Mesothelial cell of epicardium (in vitro differentiated cells): ENCODE measurements at places on chromosomes 5 and 9.
A peak's percentile ranks its signal among the peaks of the same experiment; 100 is the strongest.

- no peak for DNase-seq
These were observed 2.2 kb downstream of the C5orf46 start for GRCh38 chr5:147904110-147904509.

- no peak for DNase-seq
These were observed 193.7 kb upstream of the NREP start for GRCh38 chr5:111950660-111951059.

DNA sequence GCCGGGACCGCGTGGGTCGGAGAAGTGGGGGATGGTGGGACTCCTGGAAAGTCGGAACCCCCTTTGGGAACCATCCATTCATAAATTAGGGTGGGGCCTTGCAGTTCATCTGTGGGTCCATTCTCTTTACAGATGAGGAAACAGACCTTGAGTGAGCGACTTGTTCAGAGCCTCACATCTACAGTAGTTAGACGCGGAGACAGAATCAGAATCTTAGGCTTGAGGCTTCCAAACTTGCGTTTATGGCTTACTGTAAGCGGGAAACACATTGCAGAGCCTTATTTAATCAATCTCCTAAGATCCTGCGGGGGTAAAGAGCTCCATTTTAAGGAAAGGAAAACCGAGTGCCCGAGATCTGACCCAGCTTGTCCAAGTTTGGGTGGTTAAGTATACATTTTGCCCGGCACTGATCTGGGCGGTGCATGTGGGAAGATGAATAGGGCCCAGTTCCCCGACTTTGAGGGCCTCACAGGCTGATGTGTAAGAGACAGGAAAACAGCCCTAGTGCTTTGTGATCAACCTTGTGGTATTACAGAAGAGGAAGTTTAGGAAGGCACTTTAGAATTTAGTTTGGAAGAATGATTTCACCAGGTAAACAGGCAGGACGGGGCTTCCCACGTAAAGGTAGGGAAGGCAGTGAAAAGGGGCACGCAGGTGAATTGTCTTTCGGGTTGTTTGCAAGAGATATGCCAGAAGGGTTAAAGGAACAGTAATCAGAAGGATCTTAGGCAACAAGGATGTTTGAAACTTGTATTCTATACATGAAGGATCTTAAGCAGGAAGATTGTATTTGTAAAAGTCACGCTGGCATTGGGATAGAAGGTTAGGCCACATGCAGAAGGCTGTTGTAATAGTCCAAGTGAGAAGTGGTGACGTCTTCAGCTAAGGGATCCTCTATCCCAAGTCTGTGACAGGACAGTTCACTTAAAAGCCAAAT, 744 bp downstream of the TARS1 start:
- peak; percentile 40 for DNase-seq

- no peak for DNase-seq
These were observed 167.2 kb downstream of the HMHB1 start for GRCh38 chr5:143979044-143979690.

GRCh38 chr5:171513591-171513990, 94.1 kb downstream of the FGF18 start:
- DNase-seq: no peak

DNA sequence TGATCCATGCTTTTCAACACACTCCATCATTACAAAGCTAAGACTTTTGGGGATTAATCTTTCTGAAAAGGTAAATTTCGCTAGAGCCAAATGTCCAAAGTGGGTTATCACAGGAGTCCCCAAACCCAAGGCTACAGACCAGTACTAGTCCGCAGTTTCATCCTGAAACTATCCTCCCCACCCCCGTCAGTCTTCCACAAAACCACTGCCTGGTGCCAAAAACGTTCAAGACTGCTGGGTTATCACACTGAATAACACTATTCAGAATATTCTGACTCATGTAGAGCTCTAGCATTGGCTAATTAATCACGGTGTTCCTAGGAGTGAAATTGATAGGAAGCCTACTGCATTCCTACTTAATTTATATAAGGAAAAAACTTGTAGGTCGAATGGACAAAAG, 24.7 kb downstream of the ERP44 start:
- DNase-seq: no peak

GRCh38 chr9:87286506-87286905, 211.2 kb upstream of the DAPK1 start:
- DNase-seq: no peak

GRCh38 chr9:69871118-69871834, 50.7 kb downstream of the CFAP95 start:
- no peak for DNase-seq

DNA sequence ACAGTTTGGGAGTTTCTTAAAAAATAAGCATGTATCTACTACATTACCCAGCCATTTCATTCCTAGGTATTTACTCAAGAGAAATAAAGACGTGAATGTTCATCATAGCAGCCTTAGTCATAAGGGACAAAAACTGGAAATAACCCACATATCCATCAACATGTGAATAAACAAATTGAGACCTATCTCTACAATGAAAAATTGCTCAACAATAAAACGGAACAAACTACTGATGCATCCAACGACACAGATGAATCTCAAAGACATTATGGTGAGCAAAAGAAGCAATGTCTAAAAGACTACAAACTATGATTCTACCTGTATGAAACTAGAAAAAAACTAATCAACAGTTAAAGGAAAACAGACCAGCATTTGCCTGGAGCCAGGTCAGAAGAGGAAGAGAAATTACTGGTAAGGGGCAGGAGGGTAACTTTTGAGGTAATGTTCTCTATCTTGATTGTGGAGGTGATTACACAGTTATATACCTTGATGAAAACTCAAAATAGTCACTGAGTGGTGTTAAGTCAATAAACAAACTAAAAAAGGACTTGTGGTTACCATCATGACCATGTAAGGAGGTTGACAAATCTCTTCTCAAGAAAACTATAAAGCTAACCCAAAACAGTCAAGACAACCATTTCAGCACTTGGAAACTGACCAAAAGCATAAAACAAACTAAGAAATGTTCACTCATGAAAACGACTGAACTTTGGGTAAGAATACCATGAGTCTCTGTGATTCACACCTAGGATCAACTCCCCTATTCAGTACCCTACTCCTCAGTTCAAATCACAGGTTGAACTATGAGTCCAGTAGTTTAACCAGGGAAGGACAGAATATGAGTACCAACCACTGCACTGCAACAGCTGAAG, 10.4 kb downstream of the UIMC1 start:
- no peak for DNase-seq

DNA sequence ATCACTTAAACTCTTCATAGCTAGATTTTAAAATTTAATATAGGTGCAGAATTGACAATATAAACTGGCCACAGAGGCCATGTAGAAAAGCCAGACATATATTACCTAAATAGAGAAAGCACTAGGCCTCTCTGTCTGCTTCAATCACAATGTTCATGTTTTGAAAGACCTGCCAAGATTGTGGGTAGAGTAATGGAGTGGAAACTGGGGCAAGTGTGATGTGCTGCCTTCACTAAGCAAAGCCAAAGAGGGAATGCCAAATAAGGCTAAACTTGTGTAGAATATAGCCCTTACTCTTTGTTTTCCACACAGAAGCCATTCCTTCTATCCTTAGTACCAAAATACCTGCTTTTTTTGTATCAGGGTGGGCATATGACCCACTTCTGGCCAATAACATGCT, 15.1 kb upstream of the ISOC1 start:
- no peak for DNase-seq

- no peak for DNase-seq
These were observed 97.1 kb downstream of the ENTREP1 start for GRCh38 chr9:69421908-69422801.

DNA sequence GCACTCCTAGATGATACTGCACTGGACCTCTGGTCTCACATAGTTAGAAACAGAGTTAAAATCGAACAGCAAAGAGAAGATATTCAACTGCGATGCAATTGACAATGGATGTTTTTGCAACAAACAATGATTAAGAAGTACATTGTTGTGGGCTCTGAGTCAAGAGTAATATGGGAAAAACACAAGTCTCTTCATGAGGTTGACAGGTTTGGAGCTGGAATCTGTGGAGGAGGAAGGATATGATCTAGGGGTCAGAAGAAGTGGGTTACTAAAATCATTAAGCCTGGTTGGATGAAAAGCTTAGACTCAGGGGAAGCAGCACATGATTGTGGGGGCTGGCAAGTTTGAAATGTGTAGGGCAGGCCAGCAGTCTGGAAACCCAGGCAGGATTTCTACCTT, 53.1 kb downstream of the PDCD1LG2 start:
- no peak for DNase-seq

- no peak for DNase-seq
These were observed 241.2 kb downstream of the TRIM32 start for GRCh38 chr9:116928289-116928688.

DNA sequence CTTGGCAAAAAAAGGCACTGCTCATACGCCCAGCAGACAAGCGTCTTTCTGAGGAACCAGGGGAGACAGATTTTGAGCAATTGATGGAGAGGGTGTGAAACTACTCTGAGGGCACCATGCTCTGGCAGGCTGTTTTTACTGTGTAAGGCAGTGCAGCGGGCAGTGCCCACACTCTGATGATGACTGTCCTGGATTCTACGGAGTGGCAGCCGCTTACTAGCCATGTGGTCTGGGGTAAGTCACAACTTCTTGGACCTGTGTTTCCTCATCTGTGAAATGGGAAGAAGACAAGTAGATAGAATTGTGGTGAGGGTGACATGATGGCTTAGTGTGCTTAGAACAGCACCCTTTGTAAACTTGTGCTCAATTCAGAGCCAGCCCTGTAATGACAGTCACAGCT, 38.8 kb downstream of the FABP6 start:
- DNase-seq: no peak

DNA sequence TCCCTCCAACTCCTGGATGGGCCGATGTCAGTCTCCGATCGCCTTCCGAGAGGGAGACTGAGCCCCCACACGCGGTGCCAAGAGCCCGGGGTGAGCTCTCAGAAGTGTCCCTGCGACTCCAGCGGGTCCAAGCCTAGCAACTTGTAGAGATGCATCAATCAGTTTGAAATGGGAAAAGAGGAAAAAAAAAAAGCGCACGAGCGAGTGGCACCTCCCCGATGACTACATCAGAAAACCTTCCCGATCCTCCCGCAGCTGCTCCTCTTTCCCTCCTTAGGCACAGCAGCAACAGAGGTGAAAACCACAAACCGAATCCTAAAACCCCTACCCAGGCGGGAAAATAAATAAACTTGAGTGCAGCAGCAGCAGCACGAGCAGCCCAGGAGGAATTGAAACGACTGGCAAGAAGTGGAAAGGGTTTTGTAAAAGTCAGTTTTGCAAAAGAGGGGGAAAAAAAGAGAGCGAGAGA, 1.0 kb upstream of the EFNA5 start:
- DNase-seq: no peak

- DNase-seq: no peak
These were observed 802 bp downstream of the APBB3 start for GRCh38 chr5:140563596-140563995.

GRCh38 chr5:79454043-79454442, 59.9 kb downstream of the HOMER1 start:
- no peak for DNase-seq

DNA sequence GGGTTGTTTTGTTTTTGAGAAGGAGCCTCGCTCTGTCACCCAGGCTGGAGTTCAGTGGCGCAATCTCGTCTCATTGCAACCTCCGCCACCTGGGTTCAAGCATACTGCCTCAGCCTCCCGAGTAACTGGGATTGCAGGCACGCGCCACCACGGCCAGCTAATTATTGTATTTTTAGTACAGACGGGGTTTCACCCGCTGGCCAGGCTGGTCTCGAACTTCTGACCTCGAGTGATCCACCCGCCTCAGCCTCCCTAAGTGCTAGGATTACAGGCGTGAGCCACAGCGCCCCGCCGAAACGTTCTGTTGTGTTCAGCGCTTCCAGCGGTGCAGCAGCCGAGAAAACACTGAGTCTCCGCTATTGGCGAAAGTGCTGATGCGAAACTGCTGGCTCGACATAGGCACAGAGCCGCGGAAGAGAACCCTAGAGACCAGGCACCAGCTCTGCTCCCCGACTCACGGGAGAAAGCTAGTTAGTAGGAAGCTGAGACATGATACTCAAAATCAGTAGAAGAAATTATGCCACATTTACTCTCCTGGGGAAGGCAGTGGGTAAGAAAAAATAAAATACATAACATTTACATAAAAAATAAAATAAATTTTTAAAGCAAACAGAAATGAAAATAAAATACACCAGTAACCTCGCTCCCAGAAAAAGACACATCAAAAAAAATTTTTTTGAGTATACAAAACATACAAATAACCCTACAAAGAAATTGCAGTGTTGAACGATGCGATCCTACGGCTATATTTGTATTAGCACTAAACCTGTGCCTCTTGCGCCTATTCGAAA, 31.6 kb downstream of the ANXA2R start:
- peak; percentile 65 for DNase-seq

DNA sequence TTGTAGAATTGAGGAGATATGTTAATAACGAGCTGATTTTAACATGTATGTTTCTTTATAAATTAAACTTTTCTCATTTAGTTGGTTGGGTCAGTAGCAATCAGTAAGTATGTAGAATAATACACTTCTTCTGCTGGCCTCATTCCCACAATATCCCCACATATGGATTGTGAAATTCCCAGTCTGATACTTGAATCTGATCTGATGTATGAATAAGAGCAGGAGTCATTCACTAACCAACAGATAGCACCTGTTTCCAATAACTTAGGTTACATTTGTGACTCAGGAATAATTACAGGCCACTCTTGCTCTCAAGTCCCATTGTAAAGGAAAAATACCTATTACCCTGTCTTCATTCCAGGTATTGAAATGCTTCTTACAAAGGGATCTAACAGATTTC, 23.9 kb downstream of the SLC36A1 start:
- no peak for DNase-seq

- DNase-seq: no peak
These were observed 2.2 kb downstream of the AMACR start for GRCh38 chr5:34005681-34006080.

GRCh38 chr9:85200726-85201404, 531.3 kb downstream of the NTRK2 start:
- no peak for DNase-seq

GRCh38 chr5:158058208-158059120, 199.5 kb upstream of the CLINT1 start:
- DNase-seq: no peak

GRCh38 chr9:108217431-108218349, 638.1 kb downstream of the ACTL7B start:
- no peak for DNase-seq

DNA sequence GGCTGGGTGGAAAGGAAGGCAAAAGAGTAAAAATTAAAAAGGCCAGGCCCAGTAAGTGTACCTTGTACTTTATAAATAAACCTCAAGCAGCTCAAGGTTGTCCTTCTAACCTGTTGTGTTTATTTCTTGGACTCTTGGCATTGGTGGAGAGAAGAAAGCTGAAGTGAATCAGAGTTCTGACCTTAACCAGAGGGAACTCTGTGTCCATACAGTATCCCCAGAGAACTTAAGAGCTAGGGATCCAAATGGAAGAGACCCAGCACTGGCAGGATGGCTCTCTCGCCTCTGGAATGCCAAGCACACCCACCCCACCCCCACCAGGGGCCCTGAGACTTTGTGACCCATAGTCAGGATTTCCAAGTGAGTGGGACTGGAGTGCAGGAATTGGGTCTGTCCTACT, 14.2 kb downstream of the NUDT2 start:
- no peak for DNase-seq

- DNase-seq: no peak
These were observed 38.1 kb upstream of the IL17B start for GRCh38 chr5:149416987-149417710.

GRCh38 chr9:27430750-27431535, 93.1 kb upstream of the IFNK start:
- no peak for DNase-seq
